ENCODE measurements at places on chromosomes 4 and X.

DNA sequence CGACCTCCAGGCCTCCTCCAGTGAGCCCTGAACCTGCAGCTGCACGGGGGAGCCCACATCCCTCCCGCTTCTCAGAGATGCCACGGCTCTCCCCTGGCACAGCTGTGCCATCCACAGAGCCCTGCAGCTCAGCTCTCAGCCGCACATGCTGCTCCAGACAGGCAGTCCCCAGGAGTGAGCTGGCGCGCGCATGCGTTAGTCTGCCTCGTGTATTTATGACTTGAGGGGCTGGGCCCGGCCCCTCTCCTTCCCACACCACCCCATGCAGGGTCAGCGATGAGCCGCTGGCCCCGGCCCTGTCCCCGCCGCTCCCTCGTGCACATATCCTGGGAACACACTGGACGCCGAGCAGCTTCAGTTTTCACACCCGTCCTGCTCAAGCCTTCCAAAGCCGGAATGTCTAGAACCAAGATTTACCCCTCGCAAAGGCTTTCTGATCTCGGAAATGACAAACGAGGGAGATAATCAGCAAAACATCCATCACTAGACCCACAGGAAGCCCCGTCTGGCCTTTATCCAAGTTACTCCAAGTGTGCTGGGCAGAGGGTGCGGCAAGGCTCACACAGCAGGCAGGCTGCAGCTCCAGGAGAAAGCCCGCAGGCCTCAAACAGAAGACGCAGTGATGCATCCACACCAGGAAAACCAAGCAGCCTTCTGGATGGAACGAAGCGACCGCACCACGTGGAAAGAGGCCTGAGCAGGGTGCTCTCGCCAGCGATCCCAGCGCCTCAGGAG lies 24.3 kb downstream of the GAK start:
- DNase-seq, result no peak

- DNase-seq, result no peak
Observed at GRCh38 chr4:182845618-182846017, 71.6 kb downstream of the DCTD start.

- DNase-seq, result no peak
Observed at GRCh38 chrX:29787656-29788055, 427.7 kb upstream of the MAGEB2 start.

- DNase-seq, result peak; percentile 88
Observed at GRCh38 chrX:155819966-155820491, 61.1 kb upstream of the VAMP7 start.

DNA sequence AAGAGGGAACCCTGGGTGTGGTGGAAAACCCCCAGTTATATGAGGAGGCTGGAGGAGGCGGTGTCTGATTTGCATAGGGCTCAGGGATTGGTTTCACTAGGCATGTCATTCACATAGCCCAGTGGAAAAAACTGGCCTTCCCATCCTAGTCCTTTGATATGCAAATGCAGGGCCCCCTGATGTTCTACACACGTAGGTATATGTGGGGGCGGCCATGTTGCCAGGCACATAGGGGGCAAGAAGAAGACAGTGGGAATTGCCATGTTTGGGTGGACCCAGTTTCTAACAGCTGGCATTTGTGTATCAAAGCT lies 34.0 kb upstream of the ENPP6 start:
- DNase-seq, result no peak

DNA sequence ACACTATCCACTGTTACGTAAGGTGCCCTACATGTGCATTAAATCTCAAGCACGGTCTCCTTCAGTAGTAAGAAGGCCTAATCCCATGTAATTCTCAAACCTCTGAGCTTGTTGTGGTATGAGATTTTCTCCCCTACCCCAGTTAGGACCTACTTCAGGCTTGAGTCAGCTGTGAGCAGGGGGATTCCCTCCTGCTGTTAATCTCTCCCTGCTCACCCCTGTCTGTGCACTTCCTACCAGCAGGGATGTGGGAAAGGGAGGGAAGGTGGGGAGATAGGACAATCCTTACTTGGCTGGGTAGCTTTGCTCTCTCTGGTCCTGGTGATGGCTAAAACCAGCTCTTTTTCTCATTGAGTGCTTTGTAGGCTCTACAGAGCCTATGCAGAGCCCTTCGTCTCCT lies 60.8 kb downstream of the PALLD start:
- DNase-seq, result no peak

- no peak for DNase-seq
Observed at GRCh38 chr4:122053186-122053585, 98.9 kb upstream of the BLTP1 start.

DNA sequence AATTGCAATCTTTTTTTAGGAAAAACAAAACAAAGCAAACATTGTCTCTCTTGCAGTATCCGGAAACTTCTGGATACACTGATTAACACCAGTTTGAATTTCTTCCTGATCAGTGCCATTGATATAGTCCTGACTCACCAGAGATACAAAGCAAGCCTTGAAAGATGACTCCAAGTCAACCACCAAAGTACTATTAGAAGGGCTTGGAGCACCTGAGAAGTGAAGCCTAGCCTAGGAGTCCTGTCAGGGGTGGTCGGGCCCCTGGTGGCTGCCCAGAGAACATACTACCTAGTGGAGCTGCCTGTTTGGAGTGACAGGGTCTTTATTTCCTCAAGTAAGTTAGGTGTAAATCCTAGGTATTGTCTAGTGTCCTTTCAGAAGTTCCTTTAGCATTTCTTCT lies 593.2 kb downstream of the ZNF674 start:
- DNase-seq, result no peak

GRCh38 chr4:15385928-15386327 lies 41.9 kb upstream of the C1QTNF7 start:
- no peak for DNase-seq

- no peak for DNase-seq
Observed at GRCh38 chr4:41290479-41290878, 33.8 kb downstream of the UCHL1 start.

DNA sequence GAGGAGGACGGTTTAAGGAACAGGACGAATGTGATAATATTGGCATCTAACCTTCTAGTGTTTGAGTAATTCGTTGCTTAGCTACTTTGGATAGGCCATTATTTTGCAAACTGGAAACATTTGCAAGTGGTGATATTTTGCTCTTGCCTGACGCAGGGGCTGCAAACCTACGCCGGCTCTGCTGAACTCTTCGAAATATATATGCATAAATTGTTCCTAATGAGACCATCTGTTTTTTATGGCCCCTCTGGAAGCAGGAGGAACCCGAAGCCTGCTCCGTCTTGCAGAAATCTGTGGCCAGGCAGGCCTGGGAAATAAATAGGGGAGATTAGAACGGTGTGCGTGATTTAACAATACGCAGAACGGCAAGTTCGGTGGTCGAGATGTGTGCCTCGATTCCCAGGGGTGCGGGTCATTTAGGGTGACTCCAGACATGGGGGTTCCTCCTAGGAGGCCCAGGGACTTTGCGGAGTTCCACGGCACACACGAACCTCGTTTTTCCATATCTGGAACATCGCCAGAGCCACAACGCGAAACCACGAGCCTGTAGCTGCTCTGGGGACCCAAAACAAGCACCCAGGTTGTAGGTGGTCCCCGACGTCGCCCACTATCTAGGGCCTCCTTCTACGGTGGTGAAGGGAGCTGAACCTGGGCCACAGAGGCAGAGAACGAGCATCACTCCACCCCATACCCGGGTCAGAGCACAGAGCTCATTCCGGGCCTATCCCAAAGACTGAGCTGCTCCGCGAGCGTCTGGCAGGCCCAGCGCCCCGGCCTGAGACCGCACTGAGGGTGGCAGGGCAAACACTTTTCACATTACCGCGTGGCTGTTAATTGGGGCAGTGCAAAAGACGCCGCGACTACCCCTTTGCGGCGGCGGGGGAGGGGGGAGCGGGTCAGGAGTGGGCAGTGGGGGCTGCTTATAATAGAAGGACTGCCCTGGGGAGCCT lies 89.7 kb downstream of the BCOR start:
- DNase-seq, result no peak

DNA sequence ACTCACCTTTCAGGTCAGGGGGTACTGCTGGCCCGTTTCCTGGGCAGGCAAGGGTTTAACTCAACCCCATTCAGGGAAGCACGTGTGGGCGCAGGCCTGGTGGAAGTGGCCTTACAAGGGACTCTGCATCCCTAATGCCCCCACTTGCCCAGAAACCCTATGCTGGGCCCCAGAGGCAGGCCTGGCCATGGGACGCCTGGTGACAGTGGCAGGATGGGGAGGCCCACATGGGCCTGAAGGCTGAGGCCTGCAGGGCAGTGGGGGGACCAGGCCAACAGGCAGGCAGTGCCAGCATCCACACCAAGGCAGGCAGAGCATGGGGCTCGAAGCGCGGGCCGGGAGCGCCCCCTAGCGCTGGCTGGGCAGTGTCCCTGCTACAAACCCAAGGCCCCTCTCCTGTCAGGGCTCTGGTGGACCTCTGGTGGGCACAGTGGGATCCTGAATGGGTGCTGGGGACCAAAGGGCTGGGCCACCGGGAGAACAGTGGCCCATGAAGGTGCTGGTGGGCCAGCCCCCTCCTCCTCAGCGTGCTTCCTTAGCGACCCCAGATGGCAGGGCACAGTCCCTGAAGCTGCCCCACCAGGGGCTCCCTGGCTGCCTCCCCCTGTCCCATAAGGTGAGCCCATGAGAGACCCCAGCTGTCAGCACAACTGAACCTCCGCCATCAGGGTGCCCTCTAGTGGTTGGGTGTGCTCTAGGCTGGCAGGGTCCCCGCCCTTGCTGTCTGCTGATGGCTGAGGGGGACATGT lies 16.8 kb downstream of the FGFR3 start:
- peak; percentile 75 for DNase-seq

DNA sequence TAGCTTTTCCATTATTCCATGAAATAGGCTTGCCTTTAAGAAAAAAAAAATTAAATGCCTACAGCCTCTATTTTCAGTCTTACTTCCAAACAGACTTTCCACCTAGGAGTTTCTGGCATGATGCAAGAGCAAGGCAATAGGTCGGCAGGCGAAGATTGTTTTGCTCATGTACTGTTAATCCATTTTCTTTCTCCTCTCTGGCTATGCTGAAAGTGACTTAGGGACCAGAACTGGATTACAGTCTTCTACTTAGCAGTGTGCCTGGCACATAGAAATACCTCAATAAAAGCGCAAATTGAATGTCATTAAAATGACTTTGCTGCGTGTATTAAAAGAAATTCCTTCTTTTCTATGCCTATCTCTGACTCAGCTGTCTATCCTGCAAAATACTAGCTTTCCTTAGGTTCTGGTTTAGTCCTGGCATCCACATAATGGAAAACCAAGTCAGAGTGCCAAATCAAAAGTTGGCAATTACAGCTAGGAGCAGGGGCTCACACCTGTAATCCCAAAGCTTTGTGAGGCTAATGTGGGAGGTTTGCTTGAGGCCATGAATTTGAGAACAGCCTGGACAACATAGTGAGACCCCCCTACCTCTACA lies 51.9 kb downstream of the CC2D2A start:
- DNase-seq, result no peak

DNA sequence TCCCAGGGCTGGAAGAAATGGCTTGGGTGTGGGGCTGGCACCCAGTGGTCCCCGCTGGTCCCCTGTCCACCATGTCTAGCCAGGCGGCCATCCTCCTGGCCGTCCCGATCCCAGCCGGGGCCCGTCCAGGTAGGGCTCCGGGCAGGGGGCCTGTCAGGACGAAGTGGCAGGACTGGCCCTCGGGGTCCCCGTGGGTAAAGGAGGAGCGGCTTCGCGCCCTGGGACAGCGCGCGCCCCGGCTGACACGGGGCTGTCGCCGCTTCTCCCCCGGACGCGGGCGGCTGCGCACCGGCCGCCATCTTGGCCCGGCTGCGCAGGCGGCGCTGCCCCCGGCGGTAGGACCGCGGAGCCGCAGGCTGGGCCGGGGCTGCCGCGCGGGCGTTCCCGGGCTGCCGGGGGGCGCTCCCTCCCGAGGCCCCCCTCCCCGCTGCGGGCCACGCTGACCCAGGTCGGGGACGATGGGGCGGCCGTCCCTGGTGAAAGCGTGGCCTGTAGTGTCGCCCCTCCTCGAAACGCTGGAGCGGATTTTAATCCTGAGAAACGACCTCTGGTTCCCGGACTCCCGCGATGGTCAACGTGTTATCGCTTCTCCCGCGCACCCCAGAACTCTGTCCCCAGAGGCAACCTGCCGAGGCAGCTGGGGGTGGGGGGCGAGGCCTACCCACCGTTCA lies 60.4 kb upstream of the BCOR start:
- no peak for DNase-seq

DNA sequence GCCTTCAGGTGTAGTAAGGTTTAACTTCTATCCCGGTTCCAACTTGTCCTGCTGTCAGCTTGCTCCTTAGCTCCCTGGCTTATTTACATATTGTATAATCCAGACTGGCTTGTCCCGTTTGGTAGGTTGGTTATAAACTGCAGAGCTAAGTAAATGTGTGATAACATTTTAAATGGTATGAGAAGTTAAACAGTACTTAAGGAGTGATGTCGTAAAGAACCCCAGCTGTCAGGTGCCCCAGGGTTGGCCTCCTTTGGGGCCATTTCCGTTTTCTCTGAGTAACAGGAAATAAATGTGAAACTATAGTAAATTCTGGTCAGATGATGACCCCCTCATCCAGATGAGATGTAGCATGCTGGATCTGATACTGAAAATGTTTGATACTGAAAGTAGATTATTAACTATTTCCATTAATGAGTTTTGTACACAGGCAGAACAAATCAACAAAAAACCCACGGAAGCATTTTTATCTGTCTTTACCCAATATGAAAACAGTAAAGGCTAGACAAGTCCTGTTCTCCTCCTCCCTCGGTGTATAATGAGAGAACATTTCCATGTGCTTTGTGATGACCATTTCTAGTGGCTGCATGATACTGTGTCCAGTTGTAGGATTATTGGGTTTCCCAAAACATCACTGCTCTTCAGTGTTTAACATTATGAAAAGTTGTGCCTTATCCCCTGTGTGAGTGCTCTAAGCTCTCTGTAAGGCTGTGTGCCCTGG lies 22.4 kb downstream of the GAB1 start:
- no peak for DNase-seq

- peak; percentile 28 for DNase-seq
Observed at GRCh38 chrX:11105080-11105479, 6.1 kb upstream of the HCCS start.

- no peak for DNase-seq
Observed at GRCh38 chr4:125440814-125441213, 126.1 kb downstream of the FAT4 start.

DNA sequence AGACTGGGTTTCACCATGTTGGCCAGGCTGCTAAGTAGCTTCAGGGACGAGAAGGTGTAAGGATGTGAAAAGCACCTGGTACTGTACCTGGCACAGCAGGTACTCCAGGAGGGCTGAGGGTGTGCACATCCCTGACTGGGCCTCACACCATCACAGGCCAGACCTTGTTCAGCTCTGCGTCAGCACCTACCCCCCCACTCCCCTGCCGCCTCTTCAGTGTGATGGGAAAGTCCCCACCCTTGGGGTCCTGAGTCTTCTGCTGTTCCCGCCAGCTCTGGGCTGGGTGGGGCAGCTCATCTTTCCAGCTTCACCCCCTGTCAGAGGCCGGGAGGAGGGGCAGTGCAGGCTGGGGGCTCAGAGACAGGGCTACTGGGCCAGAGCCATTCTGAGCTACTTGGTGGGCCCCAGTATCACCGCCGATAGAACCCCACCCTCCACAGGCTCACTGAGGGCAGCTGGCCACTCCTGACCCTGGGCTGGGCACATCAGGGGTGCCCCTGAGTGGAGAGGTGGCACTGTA lies 6.7 kb upstream of the SH3BP2 start:
- DNase-seq, result no peak

DNA sequence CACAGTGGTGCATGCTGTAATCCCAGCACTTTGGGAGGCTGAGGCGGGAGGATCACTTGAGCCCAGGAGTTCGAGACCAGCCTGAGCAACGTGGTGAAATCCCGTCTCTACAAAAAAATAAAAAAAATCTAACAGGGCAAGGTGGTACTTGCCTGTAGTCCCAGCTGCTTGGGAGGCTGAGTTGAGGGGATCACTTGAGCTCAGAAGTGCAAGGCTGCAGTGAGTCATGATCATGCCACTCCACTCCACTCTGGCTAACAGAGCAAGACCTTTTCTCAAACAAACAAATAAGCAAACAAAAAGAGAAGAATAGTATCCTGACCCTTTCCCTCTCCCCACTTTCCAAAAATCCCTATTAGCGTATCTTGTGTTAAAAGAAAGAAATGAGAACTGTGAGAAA lies 52.7 kb downstream of the NPY1R start:
- no peak for DNase-seq
